Dermis blood vessel endothelial cell (primary cell): ENCODE measurements at places on chromosomes 16 and 17. TPM values are rescaled to one million over a fixed set of nuclear protein-coding genes. Genes with fewer than 3 reads are reported as not detected.

The TOM1L1 gene
- total RNA-seq: 0.34 and 0.70 TPM in 2 replicates

The KRT36 gene
- 0.14 and 0.17 TPM in 2 replicates for total RNA-seq

The C17orf113 gene
- 0.17 and 0.33 TPM in 2 replicates for total RNA-seq

The TBC1D28 gene
- not detected in 2 replicates for total RNA-seq

The GAST gene
- total RNA-seq: not detected in 2 replicates

The CACNG5 gene
- total RNA-seq: not detected in 2 replicates
